ENCODE measurements at places on chromosomes 4 and X.

GRCh38 chr4:122930862-122931261 lies 8.5 kb upstream of the NUDT6 start:
- DNase-seq = no peak

DNA sequence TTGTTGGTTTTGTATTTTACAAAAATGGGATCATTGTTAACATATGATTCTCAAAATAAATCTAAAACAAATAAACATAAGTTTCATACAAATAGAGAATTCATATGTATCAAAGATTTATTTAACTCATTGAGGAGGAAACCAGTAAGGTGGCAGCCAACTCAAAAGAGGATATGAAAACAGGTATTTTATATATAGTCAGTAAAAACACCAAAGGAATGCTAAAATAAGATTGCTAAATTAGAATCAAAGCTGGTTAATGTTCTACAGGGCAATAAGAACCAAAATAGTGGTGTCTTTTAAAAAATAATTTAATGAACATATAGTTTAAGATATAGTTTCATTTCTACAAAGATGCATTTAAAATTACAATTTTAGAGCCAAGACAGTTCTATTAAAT lies 23.1 kb downstream of the XKRX start:
- no peak for DNase-seq

DNA sequence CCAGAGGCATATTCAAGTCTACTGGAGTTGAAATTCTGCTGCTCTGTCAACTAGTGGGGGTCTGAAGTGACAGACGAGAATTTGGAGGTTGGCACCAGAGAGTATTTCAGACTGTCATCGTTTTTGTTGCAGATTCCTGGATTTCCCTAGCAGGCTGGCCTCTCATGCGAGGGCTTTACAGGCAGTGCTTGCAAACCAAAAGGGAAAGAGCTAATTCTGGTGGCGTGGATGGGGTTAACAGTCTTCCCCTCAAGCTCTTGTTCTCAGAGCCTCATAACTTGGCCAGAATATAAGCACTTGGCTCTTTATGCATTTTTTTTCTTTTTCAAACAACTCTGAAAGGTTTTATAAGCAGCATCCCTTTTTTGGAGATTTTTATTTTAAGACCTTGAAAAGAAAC lies at the start of gene SPARCL1:
TSS of gene SPARCL1 (minus strand) at position 190 of the 400 bp plus-strand sequence. CDS start 29,802 bp downstream, outside the sequence.
- no peak for DNase-seq

DNA sequence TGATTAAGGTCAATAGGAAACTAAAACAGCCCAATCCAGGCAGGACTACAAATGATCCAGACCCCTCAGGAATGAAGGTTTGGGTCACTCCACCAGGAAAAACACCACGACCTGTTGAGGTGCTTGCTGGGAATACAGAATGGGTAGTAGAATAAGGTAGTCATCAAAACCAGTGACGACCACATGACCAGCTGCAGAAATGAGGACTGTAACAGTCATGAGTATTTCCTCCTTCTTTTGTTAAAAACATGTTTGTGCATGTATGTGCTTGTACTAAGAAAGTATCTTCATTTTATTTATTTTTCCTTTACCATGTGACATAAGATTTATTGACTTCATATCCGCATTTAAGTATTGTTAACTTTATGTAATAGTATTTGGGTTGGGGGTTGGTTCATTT lies 603.5 kb upstream of the NR3C2 start:
- no peak for DNase-seq

DNA sequence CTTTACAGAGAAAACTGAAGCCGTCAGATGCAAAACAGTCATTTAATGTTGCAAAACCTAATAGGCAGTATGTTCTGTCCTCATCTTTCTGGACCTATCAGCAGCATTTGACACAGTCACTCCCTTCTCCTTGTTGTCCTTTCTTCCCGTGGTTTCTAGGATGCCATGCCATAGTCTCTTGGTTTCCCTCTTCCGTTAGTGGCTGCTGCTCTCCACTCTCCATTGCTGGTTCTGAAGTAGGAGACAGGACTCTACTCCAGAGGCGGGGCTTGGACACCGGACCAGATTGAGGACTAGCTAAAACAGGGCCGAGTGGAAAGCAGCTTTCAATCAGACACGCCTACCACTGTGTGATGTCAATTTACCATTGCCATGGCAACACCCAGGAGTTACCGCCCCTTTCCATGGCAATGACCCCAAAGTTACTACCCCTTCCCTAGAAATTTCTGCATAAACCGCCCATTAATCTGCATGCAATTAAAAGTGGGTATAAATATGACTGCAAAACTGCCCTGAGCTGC lies 88.8 kb upstream of the CCDC160 start:
- no peak for DNase-seq

DNA sequence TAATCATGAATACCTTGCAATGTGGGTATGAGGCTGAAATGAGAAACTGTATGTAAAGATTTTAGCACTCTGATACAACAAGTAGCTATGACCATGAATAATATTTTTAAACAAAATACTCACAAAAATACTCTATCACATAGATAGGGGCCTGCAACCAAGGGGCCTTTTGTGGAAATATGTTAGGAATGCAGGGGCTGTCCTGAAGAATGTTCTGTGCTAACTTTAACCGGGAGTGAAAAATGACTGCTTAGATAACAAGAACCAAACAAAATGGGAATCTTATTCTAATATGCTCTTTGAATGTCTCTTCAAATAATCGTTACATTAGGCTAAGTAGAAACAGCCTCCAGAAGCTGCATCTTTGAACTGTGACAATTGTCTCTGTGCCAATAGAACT lies 37.9 kb upstream of the GYPA start:
- DNase-seq = no peak

GRCh38 chrX:135086197-135086854 lies 34.0 kb downstream of the ETDB start:
- DNase-seq = peak; percentile 38

- DNase-seq = no peak
Observed at GRCh38 chrX:18871161-18871890, 112.6 kb downstream of the PHKA2 start.

GRCh38 chr4:18815779-18816173 lies 794.2 kb upstream of the LCORL start:
- no peak for DNase-seq
